ENCODE measurements at places on chromosomes 6 and 20.

DNA sequence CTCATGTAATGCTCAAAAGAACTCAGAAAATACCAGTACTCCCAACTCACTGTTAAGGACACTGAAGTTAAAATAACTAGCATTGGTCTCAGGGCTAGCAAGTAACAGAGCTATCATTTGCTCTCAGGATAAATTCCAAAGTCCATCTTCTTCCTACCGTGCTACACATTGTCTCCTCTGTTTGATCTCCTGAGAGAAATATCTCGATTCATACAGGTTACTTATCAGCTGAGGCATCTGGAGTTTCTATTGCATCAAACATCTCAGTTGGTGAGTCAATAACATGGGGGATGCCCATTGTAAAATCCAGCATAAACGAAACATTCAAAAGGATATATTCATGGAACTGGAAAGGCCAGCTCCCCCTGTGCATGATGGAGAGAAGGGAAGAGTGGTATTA, 147.4 kb downstream of the BACH2 start:
- DNase-seq: no peak

DNA sequence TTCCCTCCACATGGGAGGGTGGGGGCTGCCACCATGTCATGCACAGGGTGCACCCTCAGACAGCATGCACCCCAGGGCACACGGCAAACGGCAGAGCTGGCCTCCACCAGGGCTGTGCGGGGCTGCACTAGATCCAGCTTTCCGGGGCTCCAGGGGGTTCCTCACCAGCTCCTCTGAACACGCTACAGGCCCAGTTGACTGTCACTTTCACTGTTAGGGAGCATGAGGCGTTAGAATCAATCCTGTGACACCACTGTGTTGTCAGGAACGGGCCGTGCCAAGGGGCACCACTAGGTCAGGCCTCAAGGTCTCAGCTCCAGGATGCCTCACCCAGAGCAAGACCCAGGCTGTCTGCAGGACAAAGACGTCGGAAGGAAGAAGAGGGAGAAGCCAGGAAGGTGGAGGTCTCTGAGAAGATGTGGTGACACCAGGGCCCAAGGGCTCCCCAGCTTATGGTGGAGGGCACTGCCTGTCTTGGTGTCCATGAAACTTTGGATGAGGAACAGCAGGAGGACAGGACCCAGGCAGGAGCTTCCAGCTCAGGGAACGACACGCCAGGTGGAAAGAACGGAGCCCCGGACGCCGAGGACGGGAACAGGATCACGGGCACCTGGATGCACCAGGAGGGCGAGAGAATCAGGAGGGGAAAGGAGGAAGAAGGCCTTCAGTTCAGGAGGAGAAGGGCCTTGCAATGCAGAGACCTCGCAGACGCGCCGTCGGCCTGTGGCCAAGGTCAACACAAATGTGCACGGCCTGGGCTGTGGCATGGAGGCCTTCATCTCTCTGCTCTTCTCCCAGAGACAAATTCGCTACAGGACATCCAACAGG, 49.5 kb downstream of the YTHDF1 start:
- no peak for DNase-seq

DNA sequence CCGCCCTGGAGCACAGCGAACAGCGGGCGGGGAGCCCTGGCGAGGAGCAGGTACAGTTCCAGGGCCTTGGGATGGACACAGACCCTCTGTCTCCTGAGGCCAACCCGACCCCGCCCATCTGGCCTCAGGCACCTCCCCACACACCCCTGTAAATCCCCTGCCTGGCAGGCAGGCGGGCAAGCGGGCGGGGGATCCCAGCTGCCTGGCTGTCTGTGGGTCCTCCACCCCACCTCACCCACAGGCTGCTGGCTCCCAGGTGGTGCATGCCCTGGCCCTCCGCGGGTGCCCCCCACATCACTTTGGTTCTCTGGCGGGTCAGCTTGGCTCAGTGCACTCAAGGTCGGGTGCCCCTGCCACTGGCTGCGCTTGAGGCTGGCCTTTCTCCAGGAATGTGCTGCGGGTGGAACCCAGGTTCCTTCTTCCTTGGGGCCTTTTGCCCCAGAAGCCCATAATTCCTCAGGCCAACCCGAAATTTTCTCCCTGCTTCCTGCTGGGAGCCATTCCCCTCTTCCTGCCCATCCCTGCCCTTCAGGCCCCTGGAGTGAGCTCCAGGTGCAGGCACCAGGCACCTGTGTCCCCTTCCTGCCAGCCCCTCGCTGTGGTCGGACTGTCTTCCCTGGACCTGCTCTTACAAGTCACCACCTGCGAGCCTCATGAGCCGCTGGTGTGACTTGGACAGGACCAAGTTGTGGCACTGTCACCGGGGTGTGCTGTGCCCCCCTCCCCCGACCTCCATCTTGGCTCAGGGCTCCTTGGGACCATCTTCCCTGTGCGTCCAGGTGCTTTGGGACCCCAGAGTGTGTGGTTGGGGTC, 5.3 kb upstream of the TNFRSF6B start:
- DNase-seq: no peak

GRCh38 chr20:21840991-21841390, 135.5 kb downstream of the PAX1 start:
- DNase-seq: no peak

DNA sequence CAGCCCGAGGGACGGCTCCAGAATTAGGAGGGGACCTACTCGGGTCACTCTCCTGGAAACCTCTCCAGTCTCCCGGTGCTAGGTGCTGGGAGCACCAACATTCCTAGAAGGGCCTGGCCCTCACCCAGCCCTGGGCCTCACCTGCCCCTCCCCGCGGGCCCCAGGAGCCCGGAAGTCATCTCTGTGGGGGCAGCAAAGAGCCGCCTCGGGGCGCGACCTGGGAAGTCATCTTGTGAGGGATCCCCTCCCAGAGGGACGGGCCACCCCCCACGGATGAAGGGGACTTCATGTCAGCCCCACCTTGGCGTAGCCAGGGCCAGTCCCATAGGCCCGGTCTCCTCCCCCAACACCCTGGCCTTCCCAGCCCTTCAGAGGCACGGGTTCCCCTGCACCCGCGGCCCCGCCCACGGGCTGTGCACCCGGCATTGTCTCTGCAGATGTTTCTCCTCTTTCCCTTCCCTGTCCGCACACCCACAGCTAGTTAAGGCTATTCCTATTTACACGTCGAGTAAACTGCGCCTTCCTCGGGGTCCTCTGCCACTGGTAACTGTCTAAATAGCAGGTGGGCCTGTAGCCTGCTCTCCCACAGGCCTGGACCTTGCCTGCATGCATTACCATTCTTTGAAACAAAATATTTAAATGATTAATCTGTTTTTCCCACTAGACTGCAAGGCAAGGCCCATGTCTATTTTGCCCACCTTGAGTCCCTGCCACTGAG, 896 bp upstream of the RNASET2 start:
- no peak for DNase-seq

GRCh38 chr6:24603241-24603640, 42.8 kb downstream of the KIAA0319 start:
- no peak for DNase-seq

DNA sequence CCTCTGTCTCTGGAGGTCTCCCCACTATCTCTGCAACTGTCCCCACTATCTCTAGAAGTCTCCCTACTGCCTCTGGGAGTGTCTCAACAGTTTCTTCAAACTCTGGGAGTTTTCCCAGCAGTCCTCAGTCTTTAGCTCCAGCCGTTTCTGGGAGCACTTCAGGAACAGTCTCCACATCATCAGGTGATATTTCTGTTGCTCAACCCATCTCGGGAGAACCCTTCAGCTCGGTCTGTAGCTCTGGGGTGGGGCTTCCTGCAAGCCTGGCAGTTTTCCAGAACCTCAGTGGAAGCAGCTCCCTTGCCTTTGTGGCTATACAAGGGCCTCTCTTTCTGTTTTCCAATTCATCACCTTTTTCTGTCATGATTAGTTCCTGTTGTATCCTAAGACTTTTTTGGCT, 3.0 kb upstream of the SFTA2 start:
- no peak for DNase-seq

DNA sequence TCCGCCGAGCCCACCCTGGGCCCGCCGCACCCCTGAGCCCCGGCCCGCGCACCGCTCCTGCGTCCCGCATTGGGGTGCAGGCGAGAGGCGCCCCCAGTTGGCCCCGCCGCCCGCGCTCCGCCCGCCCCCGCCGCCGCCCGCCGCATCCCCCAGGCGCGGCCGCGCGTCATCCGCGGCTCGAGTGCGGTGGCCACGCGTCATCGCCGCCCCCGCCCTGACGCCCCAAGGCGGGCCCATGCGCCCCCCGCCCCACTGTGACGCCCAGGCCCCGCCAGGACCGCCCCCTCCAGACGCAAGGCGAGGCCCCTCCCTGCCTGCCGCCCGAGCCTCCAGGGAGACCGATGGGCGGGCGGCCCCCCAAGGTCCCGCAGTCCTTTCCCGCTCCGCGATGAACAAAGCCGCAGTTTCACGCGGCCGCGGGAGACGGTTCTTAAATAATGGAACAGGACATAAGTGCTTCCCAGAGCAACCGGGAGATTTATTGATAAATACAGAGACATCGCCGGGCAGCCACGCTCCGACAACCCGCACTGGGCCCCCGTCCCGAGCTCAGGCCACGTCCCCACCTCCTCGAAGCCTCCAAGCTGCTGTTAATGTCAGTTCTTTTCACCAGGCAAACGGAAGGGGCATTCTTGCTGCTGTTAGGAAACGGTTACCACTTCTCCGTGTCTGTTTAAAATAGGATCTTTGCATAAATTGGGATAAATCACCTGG, at the start of gene ANKRD60:
ANKRD60 (minus strand) TSS at position 170 of the 714 bp plus-strand sequence; CDS start at position 170, 0 bp downstream.
- DNase-seq: no peak

DNA sequence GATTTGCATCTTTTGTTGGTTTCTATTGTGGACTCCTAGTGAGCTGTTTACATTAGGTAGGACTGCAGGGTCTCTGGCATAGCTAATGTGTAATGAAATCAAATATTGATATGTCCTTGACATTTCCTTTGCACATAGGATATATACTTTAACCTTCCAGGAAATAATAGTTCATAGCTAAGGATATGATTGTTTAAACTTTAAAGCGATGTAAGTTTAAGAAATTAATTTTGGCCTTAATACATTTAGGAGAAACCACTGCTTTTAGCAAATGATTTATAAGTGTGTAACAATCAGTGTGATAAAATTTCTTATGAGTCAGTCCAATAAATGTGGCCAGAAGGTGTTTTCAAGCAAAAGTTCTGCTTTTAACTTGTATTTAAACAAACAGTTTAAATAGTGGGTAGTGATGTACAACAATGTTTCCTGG, 171.8 kb downstream of the HS3ST5 start:
- no peak for DNase-seq

- peak; percentile 33 for DNase-seq
Measured at GRCh38 chr6:119110601-119111548, 32.4 kb upstream of the FAM184A start.

DNA sequence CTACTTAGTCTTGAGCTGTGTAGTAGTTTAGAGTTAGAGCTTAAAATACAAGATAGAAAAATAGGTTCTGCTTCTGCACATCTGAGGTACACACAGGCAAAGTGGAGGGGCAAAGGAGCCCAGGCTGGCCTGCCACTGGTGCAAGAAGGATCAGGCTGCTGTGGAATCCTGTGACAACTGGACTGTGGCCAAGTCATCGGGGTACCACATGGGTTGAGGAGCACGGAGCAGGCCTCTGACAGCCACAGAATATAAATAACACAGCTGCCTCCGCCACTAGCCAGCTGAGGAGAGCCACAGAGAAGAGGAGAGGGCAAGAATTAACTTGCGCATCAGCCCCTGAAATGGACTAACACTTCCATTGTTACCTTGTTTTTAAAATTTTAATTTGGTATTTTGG, 206.0 kb upstream of the MARCKS start:
- no peak for DNase-seq

DNA sequence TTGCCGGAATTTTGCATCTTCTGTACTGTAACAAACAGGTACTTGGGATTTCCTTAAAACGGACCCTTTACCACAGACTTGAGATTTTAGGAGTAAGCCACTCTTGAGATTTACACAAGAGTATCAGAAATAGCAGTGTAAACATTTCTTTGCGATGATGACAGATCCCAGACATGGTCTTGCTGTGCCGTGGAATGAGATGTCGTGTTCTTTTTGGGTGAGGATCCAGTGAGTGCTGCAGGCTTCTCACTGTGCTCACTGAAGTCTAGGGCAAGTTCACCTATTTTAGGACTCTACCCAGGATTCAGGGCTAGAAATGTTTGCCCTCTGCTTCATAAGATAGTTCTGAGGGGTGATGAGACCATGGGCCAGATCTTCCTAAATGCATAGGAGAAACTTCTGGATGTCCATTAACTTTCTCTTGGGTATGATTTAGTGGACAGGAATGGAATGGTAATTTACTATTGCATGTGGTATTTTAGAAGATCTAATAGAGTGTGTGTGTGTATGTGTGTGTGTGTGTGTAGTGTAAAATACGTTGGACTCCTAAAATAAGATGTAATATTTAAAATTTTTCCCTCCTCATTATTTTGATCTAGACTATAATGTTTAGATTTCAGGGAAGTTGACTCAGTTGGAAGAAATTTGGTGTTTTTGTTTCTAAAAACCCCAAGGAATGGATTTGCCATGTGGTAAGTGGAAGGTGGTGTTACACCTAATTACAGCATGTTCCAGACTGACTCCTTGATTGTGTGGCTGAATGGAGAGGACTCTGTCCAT, 8.5 kb downstream of the LRRC1 start:
- no peak for DNase-seq

- DNase-seq: no peak
Measured at GRCh38 chr6:24720131-24720603, 1.2 kb upstream of the C6orf62 start.

DNA sequence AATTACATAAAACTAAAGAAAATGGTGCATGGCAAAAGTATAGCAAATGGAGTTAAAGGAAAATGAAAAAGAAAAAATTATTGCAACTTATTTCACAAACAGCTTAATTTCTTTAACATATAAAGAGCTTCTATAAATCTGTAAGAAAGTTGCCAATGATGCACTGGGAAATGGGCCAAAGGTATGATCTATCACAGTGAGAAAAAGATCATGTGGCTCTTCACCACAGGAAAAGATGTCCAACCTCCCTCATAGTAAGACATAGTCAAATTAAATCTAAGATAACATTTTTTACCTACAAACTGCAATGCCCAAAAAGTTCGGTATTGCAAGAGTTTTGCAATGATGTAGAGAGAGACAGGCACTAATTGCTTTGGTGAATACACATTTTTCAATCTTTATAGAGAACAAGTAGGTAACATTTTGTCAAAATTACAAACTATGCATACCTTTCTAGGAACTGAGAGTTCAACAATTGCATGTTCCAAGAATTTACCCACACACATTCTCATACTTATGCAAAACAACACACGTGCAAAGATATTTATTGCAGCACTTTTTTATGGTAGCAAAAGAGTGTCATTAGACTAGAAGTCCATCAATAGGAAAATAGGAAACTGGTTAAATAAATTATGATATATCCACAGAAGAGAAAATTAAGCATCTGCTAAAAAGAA, 372.6 kb downstream of the QKI start:
- no peak for DNase-seq

- DNase-seq: no peak
Measured at GRCh38 chr6:162377735-162378134, 349.8 kb downstream of the PRKN start.

All from C1 segment of cervical spinal cord (tissue), 14 donors.